Osteoblast (primary cell): ENCODE measurements at places on chromosomes 4 and X. TPM values are rescaled to one million over a fixed set of nuclear protein-coding genes. Genes with fewer than 3 reads are reported as not detected.
A peak's percentile ranks its signal among the peaks of the same experiment; 100 is the strongest.

STBD1 gene
- 3.6 and 6.5 TPM in 2 replicates for total RNA-seq

ACTRT1 gene
- not detected in 2 replicates for total RNA-seq

SCD5 gene
- total RNA-seq, result 9.4 and 11.9 TPM in 2 replicates

UGT2B11 gene
- total RNA-seq, result not detected in 2 replicates

USP38 gene
- 24.2 and 25.7 TPM in 2 replicates for total RNA-seq

FGD1 gene
- total RNA-seq, result 8.7 and 9.1 TPM in 2 replicates

DNA sequence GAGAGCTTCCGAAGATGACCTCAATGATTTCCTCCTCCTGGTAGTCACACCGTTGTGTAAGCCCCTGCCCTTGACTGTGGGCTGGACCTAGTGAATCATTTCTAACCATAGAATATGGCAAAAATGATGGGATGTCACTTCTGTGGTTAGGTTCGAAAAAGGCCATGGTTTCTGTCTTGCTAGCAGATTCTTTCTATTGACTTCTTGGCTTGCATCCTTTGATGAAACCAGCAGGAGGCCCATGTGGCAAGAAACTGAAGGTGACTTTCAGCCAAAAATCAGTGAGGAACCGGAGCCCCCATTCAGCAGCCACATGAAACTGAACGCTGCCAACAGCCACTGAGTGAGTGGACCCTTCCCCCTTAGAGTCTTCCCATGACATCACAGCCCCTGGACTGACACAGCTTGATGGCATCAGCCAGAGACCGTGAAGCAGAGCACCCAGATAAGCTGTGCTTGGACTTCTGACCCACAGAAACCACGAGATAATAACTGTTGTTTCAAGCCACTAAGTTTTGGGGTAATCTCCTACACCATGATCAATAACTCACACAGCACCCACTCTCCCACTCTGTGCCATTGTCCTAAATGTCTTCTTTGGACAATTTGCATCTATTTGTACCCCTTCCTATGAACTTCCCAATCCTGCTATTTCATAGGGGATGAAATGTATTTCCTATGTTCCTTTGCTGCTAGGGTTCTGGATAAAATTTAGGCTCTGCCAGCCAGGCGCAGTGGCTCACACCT, 148.0 kb upstream of the STX18 start:
- H3K4me1 ChIP-seq, result peaks cover 6% of the 10 kb centered on the region
- H3K36me3 ChIP-seq, result no peaks in the 10 kb centered on the region
- H3K4me3 ChIP-seq, result no peak overlapping the region
- H3K27ac ChIP-seq, result no peak overlapping the region
- H3K27me3 ChIP-seq, result no peaks in the 10 kb centered on the region

GRCh38 chr4:10667701-10668326, 16.8 kb downstream of the CLNK start:
- H3K27me3 ChIP-seq, result peaks cover 15% of the 10 kb centered on the region
- no peak for DNase-seq
- H3K4me3 ChIP-seq, result no peak overlapping the region
- H3K27ac ChIP-seq, result no peak overlapping the region

DNA sequence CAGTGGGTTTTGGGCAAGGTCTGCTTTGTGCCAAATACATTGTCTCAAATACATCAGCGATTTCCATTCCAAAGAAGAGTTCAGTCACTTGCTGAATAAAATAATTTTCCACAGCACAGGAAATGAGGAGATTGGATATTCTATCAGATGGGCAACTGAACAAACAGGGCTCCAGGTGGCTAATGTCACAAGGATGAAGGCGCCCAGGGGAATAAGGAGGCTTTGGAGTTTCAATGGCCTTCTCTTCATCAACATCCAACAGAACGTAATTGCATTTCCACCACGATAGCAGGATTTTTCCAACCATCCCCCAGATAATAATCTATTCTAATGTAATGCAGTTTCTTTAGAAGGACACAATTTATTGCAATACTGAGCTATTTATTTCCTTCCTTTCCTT, 104.7 kb upstream of the KLHL13 start:
- H3K27ac ChIP-seq, result no peak overlapping the region
- DNase-seq, result no peak
- peaks cover 6% of the 10 kb centered on the region for H3K4me1 ChIP-seq
- H3K27me3 ChIP-seq, result no peaks in the 10 kb centered on the region
- no peak overlapping the region for H3K4me3 ChIP-seq
- H3K36me3 ChIP-seq, result no peaks in the 10 kb centered on the region

DNA sequence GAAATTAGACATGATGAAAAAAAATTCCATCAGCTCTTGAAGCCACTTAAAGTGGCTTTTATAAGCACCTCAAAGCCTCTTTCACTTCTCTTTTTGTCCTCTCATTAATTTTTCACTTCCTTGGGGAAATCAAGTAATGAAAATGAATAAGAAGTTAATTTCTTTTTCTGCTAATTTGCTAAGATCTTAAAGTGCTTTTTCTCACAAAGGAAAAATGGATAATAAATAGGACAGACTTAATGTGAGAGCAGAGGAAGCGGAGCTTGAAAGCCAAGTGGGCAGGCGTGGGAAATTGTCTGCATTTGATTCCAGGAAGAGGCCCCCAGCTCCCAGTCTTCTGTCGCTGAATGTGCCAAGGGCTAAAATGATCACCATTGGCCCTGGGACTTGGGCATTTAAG, 28.6 kb downstream of the CDS1 start:
- no peaks in the 10 kb centered on the region for H3K4me1 ChIP-seq
- no peak for DNase-seq
- no peaks in the 10 kb centered on the region for H3K36me3 ChIP-seq
- no peak overlapping the region for H3K27ac ChIP-seq
- no peaks in the 10 kb centered on the region for H3K27me3 ChIP-seq

DNA sequence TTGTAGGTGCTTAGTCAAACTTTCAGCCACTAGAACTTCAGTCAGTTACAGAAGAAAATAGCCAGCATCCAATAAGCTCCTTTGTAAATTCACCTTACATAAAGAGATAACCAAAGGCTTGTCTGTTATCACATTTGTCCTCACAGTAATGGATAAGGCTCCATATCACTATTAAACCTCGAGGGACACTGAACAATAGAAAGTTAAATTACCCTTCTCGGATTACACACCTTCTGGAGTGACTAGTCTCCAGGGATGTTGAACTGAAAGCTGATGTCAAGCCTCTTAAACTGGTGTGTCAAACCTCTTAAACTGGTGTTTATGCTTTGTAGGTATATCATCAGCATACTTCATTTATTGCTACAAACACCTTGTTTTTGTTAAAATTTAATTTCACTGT, 639.0 kb downstream of the CENPC start:
- no peaks in the 10 kb centered on the region for H3K27me3 ChIP-seq
- no peaks in the 10 kb centered on the region for H3K36me3 ChIP-seq
- H3K27ac ChIP-seq, result no peak overlapping the region
- no peak overlapping the region for H3K4me3 ChIP-seq

GRCh38 chr4:108825737-108826136, 62.9 kb upstream of the ETNPPL start:
- no peak for DNase-seq
- H3K4me1 ChIP-seq, result peaks cover 4% of the 10 kb centered on the region
- no peaks in the 10 kb centered on the region for H3K27me3 ChIP-seq

DNA sequence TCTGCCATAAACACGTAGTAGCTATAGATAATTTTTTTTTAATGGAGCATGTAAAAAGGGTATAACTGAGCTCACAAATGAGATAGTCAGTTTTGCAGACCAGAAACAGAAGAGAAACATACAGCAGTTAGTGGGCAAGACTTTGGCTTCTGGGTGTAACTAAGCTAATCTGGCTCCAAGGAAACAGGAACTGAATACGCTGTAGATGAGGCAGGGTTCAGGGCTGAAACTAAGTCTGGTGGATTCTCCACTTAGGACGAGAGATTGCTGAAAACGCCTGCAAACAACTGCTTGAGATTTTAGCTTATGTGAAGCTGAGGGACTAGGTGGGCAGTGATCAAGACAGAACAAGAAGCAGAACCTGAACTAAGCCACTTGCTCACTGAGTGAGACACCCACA, 91.7 kb downstream of the SMIM20 start:
- no peak for DNase-seq
- peaks cover 5% of the 10 kb centered on the region for H3K4me1 ChIP-seq
- H3K27me3 ChIP-seq, result no peaks in the 10 kb centered on the region
- no peaks in the 10 kb centered on the region for H3K36me3 ChIP-seq
- H3K27ac ChIP-seq, result no peak overlapping the region
- H3K4me3 ChIP-seq, result no peak overlapping the region

DNA sequence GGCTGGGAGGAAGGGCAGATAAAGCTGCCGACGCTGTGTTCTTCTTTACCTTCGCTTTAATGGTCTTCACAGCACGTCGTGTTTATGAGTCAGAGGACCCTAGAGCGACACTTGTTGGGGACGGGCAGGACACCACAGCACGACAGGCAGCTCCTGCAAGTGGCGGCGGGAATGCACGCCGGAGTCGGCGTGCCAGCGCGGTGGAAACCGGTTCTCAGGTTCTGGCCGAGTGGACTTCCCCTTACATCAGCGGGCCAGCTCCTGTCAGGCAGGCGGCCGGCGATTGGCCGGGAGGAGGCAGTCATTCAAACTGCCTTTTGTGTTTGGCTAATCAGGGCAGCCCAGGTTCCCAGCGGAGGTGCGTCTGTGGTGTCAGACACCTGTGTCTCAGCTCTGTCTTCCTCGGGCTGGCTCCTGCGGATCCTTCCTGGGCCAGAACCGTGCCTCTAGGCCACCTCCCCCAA, 150.9 kb downstream of the SHROOM3 start:
- H3K27me3 ChIP-seq, result no peaks in the 10 kb centered on the region
- peaks cover 17% of the 10 kb centered on the region for H3K4me1 ChIP-seq
- no peak overlapping the region for H3K27ac ChIP-seq
- H3K4me3 ChIP-seq, result peak overlapping the region; percentile 42
- no peak for DNase-seq

- H3K4me3 ChIP-seq, result no peak overlapping the region
- H3K4me1 ChIP-seq, result peaks cover 12% of the 10 kb centered on the region
- DNase-seq, result peak; percentile 91
These were observed 75.4 kb downstream of the TMEM131L start for GRCh38 chr4:153541456-153542096.

DNA sequence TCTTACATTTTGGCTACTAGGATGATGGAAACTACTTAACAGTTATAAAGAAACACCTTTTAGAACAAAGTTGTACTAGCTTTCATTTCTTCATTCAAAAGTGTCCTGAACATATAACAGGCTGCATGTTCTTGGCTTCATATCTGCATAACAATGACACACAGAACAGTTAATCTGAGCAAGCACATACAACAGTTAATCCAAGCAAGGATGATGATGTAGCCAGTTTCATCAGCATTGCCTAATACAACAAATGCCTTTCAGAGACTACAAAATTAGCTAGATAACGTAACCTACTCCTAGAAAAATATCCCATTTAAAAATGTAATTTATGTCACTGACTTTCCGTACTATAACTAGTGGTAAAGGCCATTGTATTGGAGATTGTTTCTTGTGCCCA, 182.1 kb downstream of the SCFD2 start:
- H3K4me3 ChIP-seq, result no peak overlapping the region
- peaks cover 30% of the 10 kb centered on the region for H3K4me1 ChIP-seq
- DNase-seq, result no peak
- H3K27ac ChIP-seq, result no peak overlapping the region

GRCh38 chr4:99648321-99648720, 9.3 kb downstream of the C4orf54 start:
- peak; percentile 26 for DNase-seq
- H3K36me3 ChIP-seq, result no peaks in the 10 kb centered on the region

DNA sequence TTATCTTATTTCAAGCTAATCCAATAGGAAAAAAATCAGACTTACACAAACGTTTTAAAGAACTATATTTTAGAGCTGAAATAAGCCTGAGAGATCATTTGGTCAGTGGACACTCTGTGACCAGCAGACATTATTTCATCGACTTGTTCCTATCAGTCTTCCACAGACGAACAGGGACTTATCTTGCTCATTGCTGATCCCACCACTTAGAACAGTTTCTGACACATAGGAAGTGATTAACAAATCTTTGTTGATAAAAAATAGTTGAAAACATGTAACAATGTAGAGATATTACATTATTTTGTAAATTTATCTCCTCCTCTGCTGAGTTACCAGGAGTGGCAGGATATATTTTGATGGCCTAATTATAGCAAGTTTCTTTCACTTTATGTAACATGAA, 65.8 kb downstream of the TAPT1 start:
- H3K27me3 ChIP-seq, result no peaks in the 10 kb centered on the region
- H3K4me1 ChIP-seq, result no peaks in the 10 kb centered on the region
- H3K36me3 ChIP-seq, result peaks cover 3% of the 10 kb centered on the region
- H3K4me3 ChIP-seq, result no peak overlapping the region
- no peak for DNase-seq

- no peak overlapping the region for H3K4me3 ChIP-seq
- no peak for DNase-seq
- H3K27me3 ChIP-seq, result no peaks in the 10 kb centered on the region
- H3K4me1 ChIP-seq, result peaks cover 16% of the 10 kb centered on the region
These were observed 62.0 kb upstream of the MAP3K15 start for GRCh38 chrX:19577181-19577810.

DNA sequence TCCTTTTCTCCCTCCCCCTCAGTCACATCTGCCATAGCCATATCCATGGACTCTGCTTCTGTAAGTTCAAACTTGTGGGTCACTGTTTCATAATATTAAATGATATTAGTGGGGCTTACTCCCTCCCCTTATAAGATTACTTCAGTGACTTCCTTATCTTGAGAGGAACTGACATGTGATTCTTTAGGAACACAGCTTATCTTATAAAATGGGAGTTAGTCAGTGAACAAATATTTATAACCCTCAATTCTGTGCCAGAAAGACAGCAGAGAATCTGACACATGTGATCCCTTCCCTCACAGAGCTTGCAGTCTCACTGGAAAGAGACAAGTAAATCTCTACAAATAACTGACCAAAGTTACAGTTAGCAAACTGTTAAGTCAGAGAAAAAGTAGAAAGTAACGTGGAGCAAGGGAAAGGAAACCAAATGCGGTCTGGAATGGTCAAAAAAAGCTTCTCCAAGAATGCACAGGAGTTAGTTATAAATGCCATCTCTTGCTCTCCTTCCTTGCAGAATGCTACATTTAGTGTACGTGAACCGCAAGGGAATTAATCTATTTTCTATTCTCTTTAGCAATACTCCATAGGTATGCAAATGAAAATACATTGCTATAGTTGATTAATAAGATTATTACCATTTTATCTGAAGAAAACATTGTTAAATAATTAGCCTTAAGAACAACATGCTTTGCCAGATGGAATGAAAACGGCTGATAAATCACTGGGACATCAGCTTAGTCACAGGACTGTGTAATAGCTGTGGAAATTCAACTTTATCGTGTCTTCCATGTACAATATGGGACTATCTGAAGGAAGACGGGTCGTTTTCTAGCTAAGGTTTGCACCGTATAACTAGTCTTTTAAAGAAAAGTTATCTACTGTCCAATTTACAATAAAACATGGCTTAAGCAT, 29.0 kb downstream of the SGMS2 start:
- peaks cover 24% of the 10 kb centered on the region for H3K4me1 ChIP-seq
- H3K4me3 ChIP-seq, result peak overlapping the region; percentile 30
- H3K27me3 ChIP-seq, result no peaks in the 10 kb centered on the region

- H3K27ac ChIP-seq, result no peak overlapping the region
These were observed 1602.4 kb downstream of the STIM2 start for GRCh38 chr4:28462766-28463700.

DNA sequence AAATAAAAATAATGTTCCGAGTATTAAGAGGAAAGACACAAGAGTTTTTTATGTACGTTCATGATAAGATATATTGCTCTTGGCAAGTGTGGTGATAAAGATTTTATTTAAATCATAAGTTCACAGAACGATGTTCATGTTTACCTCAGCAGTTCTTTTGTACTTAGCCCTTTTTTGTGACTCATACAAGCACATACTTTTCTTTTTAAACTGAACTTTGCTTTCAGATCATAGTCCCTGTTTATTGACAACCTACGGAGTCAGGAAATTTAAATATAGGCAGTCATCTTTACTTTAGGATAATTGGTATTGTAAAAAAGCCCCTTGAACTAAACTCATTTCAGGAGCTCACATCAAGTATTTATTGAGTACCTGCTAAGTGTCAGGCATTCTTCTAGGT, 1.3 kb upstream of the CTSO start:
- H3K4me1 ChIP-seq, result peaks cover 4% of the 10 kb centered on the region
- no peaks in the 10 kb centered on the region for H3K27me3 ChIP-seq
